Globus pallidus (tissue), 1 donor: ENCODE measurements at places on chromosomes 7 and 10.

GRCh38 chr10:110138197-110138812, 69.1 kb upstream of the MXI1 start:
- DNase-seq, result peak; percentile 83

DNA sequence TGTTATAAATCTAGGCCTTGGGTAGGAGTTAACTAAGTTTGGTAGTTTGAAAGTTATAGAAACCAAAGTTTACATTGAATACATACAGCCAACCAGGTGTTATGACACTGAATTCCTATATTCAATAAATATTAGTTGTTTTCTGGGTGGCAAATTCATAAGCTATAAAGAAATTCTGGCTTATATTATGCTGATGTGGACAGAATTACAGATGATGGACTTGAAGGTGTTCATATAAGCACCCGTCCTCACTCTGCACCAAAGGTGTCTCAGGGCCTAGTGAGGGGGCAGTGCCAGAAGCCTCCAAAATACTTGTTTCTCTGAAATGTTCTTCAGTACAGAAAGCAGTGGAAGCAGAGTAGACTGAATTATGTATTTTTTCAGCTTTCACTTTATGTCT, 973.0 kb downstream of the CNTNAP2 start:
- DNase-seq, result no peak

GRCh38 chr10:48545462-48546145, 59.3 kb downstream of the ARHGAP22 start:
- no peak for DNase-seq

DNA sequence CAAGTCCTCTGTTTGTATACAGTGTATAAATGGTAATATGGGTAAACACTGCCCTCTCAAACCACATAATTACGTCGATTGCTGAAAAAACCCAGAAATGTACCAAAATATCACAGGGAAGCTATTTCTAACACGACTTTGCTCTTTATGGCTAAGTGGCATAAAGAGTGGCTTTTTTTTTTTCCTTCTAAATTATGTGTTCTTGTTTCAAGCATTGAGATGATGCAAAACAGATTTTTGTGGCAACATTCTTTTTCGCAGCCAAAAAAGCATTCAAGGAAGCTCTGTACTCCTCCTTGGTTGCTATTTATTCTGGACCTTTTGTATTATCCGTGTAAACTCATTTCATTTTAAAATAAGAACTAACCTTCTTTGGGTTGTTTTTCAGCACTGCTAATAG, 138.9 kb downstream of the VTI1A start:
- no peak for DNase-seq

- no peak for DNase-seq
Measured at GRCh38 chr10:116183733-116184511, 89.1 kb downstream of the GFRA1 start.

DNA sequence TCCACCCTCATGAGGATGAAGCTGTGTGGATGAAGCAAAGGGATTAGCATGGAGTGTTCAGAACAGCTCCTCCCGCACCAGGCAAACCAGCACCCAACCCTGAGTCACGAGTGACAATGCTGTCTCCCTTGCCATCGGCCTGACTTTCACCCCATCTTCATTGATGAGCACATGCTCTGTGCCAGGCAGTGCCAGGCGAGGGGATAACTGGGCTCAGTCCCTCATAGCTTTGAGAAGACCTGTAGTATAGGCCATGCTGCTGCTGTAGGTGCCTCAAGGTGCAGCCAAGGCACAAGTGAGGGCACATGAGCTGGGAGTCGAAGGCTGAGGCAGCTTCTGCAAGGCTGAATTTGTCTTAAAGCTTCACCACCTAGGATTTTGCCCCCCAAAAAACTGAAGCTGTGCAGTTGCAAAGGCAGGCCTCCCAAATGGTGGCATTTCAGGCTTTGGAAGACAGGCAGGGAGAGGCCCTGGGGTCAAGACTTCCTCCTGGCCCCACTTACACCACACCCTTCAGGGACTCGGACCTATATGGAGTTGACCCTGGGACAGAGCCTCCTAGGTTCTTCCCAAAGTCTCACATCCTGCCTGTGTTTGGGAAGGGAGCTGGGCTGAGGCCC, 54.2 kb upstream of the GDF10 start:
- DNase-seq, result no peak

- no peak for DNase-seq
Measured at GRCh38 chr7:86978808-86979506, 80.5 kb downstream of the ELAPOR2 start.

DNA sequence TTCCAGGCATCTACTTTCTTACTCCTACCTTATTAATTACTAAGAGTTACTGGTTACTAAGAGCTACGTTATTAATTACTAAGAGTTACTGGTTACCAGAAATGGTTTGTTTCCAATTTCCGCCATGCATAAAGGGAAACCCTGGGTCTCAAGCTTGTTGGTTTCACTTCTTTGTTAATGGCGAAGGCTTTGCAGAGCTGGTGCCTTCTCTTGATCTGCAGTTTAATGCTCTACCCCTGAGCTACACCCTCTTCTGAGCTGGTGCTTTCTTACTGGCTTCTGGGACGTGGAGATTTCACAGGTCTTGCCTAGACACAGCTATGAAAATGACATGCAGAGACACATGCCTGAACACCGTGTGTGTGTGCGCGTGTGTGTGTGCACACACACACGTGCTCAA, 560 bp downstream of the CPA4 start:
- DNase-seq, result no peak

- DNase-seq, result no peak
Measured at GRCh38 chr7:95424716-95425115, 10.1 kb downstream of the PON2 start.

DNA sequence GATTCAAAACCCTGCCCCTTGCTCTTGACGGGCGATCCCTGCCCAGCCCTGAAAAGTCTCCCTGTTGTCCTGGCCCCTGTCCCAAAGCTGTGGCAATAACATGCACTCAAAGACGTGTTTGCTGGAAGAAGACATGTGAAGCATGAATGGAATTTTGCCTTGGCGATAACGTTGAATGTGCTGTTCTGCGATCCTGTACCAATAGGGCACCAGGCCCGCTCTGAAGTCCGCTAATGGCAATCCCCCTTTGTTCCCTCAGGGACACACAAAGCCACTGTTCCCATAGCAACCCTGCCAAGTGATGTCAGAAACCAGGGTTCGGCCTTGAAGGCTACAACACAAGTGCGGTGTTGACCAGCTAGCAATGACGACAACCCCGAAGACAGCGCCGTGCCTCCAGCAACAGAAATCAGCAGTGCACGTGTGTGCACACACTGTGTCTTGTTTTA, 284.6 kb downstream of the KLF6 start:
- DNase-seq, result peak; percentile 84

DNA sequence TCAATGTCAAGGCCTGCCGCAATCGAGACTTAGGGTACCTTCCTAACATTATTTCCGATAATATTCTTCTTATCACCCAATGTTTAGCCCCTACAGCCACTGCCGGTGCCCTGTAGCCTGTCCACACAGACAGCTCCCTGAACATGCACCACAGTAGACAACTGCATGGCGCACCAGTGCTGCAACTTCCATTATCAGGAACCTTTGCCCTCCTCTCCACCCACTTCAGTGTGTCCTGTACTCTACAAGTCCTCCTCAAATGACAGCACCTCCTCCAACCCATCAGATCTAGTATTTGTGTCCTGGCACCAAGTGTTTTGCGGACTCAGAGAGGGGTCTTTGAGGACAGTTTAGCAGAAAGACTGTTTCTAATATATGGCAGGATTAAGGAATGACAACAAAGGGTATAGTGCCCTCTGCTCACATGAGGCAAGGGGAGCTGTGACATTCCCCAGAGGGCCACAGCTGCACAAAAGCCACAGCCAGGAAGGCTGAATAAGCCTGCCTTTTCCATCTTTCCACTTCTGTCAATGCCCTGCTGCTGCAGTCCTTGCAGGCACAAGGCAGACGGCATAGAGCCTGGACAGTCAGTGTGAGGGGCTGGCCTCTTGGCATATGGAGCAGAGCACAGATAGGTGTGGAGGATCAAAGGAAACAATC, 335.4 kb downstream of the PARD3 start:
- DNase-seq, result no peak

DNA sequence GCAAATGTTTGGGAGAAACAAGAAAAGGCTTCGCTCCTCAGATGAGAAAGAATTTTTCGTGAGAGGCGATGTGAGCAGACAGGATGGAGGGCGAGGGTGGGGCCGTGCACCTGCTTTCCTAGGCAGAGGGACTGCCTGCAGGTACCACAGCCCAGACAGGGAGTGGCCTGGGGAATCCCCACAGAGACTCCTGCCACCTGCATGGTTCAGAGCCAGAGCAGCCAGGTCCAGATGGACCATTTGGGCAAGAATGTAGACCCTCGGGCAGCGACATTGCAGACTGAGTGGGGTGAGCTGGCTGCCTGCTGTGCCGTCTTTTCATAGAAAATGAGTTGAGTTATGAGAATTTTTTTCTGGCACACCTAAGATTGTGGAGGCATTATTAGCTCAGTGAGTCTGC, 216.8 kb downstream of the SNX10 start:
- no peak for DNase-seq

GRCh38 chr7:96224685-96225084, 97.2 kb downstream of the SLC25A13 start:
- peak; percentile 40 for DNase-seq

DNA sequence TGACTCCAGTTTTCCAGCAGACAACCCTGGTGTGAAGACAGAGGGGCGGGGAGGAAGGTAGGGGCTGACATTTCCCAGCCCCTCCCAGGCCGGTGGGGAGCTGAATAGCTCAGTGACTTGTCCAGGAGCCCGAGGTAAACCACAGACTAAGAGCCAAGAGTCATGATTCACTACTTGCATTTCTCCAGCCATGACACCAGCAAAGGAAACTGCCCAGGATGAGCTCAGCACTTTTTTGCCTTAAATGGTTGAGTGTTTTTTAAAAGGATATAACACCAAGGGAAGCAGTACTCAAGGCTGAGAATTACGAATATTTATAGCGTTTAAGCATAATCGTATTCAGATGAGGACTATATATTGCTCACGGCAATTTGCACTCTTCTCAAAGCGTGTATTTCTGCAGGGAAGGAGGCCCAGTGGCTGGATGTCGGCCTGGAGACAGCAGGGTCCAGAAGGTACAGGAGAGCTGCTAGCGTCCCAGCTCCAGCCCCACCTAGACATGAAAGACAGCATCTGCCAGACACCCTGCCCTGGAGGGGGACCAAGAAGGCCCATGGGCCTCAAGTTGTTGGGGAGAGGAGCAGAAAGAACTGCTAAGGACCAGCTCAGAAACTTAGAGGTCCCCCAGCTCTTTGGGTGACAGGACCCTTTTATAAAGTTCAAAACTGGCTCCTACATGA, 141.4 kb downstream of the GRID1 start:
- DNase-seq, result no peak

DNA sequence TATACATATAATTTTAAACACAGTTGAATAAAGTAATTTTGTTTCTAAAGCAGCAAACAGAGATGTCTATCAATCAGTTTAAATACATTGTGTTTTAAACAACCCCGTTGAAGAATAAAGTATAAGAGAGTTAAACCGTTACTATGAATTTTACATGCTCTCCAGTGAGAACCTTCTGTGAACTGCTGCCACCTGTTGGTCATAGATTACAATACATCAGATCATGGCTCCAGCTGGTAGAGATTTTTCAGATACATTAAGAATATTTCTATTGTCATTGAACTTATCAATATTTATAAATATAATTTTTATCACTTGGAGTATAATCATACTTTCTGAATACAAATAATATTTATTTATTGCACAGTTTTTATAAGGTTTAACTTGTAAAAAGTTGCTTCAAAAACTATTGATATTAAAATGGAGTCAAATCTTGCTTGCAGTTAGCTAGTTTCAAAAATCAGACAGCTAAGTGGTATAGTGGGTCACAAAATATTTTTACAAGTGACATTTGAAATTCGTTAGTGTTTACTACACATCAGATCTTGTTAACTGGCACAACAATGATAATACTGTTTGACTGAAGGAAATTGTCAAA, 561.2 kb upstream of the PHF14 start:
- peak; percentile 47 for DNase-seq

- no peak for DNase-seq
Measured at GRCh38 chr10:86137561-86137960, 229.0 kb downstream of the GRID1 start.

GRCh38 chr7:13920053-13920697, 69.3 kb downstream of the ETV1 start:
- DNase-seq, result no peak

DNA sequence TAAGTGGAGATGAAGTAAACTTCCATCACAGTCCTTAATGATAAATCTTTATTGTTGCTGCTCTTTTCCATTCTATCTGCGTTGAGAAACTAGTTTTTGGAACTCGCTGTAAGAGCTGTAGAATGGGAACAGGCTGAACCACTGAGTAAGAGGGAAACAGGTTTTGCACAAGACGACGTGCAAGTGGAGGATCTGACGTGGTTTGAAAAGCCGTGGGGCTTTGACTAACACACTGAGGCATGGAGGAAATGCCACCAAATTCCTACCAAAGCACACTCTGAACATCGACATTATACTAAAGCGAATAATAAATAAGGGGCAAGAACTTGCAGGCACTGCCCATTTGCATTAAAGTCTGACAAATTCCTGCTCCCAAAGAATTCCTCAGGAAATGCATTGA, 160.6 kb downstream of the KLF6 start:
- no peak for DNase-seq

- DNase-seq, result no peak
Measured at GRCh38 chr7:42694894-42695507, 216.9 kb downstream of the C7orf25 start.

- DNase-seq, result no peak
Measured at GRCh38 chr10:51920672-51921071, 221.3 kb upstream of the CSTF2T start.
